Motor neuron (in vitro differentiated cells): ENCODE measurements at places on chromosomes 6 and 20. TPM values are rescaled to one million over a fixed set of nuclear protein-coding genes. Genes with fewer than 3 reads are reported as not detected.

ENPP4 gene
- total RNA-seq, result 9.2 and 9.6 TPM in 2 replicates

ALDH8A1 gene
- total RNA-seq, result 0.78 and 1.1 TPM in 2 replicates

PACSIN1 gene
- total RNA-seq, result 0.78 and 0.97 TPM in 2 replicates

GRCh38 chr6:24453921-24454320 lies 35.5 kb downstream of the GPLD1 start:
- ATAC-seq, result no peak

GRCh38 chr6:47603995-47604394 lies 94.4 kb upstream of the ADGRF4 start:
- no peak for ATAC-seq

RFX6 gene
- total RNA-seq, result 0.04 and 0.14 TPM in 2 replicates
